Activated gamma-delta T cell (primary cell): ENCODE measurements at places on chromosomes 3 and 15.

GRCh38 chr3:194043516-194043915 is 92.4 kb upstream of the HES1 start:
- DNase-seq: no peak

- no peak for DNase-seq
These were observed 12.1 kb downstream of the HEG1 start for GRCh38 chr3:125043599-125044151.

DNA sequence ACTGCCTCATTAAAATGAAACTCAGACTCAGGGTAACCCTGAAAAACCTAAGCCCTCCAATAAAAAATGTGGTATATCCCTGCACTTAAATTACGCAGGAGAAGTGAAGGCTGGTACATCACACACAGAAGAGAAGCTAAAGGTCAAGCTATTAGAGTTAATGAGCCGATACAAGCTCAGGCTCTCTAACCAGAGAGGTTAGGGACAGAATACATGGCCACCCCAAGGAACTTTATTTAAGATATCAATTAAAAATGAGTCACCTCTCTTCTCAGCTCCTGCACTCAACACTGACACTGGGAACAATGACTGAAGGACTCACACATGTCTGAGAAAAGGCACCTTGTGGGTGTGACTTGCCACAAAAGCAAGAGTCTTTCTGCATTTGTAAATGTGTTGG is 800.6 kb upstream of the CFAP20DC start:
- DNase-seq: no peak

DNA sequence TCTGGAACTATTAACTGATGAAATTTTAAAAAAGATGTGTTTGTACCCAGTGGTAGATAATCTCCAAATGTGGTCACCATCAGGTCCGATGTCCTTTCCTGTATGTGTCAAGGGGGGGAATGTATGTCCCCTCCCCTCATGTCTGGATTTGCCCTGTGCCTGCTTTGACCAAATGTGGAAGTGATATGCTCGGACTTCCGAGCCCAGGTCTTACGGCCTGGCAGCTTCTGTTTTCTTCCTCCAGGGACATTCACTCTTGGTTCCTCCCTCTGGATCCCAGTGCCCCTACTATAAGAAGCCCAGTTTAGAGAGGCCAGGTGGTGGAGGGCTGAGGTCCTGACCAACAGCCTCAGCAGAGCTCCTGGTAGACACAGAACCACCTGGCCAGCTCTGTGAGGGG is 75.5 kb downstream of the CCR1 start:
- no peak for DNase-seq

GRCh38 chr3:41175365-41175764 is 23.9 kb upstream of the CTNNB1 start:
- no peak for DNase-seq

DNA sequence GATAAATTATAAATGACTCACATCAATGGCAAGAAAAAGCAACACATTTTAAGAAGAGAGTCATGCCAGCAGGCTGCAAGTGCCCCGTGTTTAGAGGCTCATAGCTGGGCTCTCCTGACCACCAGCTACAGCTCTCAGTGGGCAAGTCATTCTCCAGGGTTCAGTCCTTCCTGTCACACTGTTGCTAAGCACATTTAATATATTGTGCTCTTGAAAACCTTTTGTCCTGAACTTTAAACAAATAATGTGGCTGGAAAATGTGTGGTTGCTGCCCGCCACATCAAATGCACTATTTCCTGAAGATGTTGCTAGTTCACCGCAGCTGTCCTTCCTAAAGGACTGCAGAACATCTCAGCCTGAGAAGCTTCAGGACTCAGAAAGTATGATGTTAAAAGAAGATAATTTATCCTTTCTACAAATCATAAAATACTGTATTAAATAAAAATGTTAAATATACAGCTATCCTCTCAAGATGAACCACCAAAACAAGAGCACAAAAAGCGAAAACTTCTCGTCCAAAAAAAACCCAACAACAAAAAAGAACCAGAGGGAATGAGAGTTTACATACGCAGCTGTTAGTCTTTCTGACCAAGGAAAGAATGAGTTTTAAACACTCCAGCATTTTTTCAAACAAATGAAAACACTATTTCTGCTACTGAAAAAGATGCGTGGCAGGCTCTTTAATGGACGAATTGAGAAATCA is 951 bp downstream of the TARS3 start:
- DNase-seq: no peak

GRCh38 chr3:45790596-45790995 is 5.7 kb downstream of the SLC6A20 start:
- DNase-seq: no peak

DNA sequence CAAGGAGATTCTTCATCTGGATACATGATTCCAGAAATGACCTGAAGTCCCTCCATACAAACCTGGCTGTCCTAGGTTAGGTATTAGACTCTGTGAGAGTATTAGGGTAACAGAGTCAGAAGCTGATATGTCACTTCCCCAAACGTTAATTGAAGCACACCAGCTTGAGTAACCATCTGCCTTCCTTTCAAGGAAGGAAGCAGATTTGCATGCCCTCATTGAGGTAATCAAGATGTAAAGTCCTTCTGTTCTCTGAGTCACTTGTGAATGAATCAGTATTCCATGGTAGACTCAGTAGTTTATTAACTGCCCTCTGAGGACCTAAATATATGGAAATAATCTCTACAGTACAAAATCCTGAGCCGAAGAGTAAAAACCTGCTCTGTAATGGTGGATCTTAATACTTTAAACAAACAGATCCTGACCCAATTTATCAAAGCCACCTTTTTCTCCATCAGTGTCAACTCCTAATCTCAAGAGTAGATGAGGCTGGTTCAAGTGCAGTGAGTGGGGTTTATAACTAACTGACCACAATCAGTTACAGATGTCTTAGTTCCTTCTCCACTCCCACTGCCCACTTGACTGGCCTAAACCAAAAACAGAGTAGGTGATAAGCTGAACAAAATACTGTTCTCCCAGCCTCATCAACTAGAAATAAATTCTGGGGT is 246.2 kb upstream of the CHRM5 start:
- no peak for DNase-seq

DNA sequence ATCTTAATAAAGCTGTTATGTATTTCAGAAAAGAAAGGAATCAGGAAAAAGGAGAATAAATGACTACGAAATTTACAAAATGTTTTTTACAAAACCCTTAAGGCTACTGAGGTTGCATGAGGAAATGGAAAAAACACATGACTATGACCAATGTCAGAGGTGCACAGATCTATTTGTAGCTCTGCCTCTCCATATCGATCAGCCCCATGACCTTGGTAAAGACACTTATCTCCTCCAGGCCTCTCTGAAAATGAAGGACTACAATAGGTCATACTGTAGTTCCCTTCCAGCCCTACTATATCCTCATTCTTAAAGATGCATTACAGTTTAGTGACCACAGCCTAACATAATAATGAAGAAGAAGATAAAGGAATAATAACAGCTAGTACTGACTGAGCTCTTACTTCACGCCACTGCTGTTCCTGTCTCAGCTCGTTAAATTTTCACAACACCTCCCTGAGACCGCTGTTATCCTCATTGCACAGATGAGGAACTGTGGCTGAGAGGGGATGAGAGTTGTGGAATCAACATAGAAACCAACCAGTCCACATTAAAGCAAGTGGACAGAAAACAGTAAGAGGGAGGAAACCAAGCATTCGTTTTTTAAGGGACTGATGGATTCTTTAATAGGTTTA is 163.2 kb downstream of the MAGI1 start:
- DNase-seq: no peak

DNA sequence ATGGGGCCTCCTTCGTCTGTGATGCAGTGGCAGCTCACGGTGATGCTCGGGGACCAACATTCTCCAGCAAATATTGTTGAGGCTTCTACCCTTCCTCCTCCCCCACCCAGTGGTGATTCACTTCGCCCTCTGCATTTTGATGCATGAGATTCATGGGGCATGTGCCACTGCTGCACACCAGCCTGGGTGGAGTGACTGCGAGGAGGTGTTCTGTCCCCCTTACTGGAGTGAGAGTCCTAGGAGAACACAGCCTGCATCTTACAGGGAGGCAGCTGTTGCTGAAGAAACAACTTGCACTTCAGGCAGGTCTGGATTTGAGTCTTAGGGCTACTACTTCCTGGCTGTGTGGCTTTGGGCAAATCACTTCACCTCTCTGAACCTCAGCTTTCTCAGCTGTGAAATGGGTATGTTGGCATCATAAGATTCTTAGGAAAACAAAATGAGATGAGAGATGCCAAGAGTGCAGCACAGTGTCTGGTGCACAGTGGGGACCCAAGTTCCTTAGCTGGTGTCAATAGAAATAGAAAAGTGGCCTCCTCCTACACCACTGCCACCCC is 10.2 kb upstream of the SKOR1 start:
- DNase-seq: no peak

GRCh38 chr15:72566973-72567372 is 87.5 kb upstream of the GOLGA6B start:
- no peak for DNase-seq
